ENCODE measurements at places on chromosomes 16 and 17.
A peak's percentile ranks its signal among the peaks of the same experiment; 100 is the strongest.

- no peak for DNase-seq
These were observed 18.9 kb upstream of the CACNA1H start for GRCh38 chr16:1133810-1134520.

DNA sequence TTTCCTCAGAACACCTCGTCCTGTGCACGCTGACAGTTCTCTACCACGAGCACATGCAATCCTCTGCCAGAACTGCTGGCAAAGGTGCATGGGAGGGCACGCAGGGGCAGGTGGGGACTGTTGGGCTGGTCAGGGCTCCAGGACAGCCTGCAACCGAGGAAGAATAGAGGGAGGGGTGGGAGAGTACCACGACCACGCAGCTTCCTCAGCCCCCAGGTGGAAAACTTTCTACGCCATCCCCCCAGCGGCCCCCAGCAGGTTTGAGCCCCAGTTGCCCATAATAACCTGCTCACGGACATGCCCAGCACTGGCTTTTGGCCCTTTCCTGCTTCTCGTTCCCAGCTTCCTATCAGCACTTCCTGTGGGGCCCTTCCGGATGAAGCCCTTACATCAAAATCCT, 199.3 kb downstream of the C16orf95 start:
- no peak for DNase-seq

GRCh38 chr16:27333549-27333948, 19.8 kb downstream of the IL4R start:
- DNase-seq, result no peak

DNA sequence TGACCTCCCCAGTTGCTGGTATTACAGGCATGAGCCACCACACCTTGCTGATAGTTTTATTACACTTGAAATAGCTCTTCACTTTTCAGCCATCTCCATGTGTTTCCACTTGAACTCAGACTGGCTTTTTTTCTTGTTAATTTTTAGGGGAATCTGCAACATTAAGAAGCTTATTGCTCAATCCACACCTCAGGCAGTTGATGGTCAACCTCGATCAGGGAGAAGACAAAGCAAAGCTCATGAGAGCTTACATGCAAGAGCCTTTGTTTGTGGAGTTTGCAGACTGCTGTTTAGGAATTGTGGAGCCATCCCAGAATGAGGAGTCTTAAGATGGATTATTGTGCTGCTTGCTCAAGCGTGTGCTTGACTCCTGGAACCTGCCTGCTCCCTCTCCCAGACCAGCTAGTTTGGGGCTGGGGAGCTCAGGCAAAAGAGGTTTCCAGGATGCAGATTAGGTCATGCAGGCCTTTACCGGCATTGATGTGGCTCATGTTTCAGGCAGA, 8.6 kb downstream of the ZNHIT3 start:
- no peak for DNase-seq

- no peak for DNase-seq
These were observed 20.1 kb upstream of the IRF8 start for GRCh38 chr16:85878875-85879274.

DNA sequence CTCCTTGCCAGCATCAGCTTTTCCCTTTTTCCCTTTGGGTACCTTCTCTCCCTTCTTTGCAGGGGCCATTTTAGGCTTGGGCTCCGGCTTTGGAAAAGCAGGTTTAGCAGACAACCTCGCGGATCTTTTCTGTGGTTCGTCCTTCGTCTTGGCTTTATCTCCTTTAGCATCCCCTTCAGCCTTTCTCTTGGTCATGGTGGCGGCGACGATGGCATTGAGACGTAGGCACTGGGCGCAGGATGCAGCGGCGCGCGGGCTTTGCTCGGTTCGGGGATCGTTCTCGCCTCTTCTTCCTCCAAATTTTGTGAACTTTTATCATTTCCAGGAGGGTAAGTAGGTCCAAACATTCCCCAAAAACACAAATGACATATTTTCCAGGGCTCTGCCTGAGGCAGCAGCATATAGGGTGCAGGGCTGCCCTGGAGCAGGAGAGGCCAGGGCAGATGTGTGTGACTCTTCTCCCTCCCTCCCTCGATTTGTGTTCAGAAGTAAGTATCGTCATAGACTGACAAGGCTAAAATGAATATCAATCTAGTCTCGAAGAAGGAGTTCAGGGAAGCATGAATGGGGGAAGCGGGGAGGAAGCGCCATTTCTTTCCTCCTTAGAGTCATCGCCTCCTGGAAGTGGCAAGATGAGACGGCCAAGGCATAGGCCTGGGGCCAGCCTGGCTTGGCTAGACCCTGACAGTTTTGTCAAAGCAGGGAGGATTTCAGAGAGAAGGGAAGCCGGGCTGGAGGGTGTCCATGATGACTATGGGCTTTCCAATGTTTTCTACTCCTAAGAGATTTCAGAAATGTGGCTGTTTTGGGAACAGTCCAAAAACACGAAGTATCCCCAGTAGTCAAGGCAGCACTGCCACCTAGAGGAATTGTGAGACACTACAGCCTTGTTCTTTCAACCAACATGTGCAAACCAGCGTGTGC, 13.2 kb downstream of the CHCT1 start:
- DNase-seq, result peak; percentile 93

- DNase-seq, result no peak
These were observed 42.3 kb downstream of the CRLF3 start for GRCh38 chr17:30782206-30782605.

DNA sequence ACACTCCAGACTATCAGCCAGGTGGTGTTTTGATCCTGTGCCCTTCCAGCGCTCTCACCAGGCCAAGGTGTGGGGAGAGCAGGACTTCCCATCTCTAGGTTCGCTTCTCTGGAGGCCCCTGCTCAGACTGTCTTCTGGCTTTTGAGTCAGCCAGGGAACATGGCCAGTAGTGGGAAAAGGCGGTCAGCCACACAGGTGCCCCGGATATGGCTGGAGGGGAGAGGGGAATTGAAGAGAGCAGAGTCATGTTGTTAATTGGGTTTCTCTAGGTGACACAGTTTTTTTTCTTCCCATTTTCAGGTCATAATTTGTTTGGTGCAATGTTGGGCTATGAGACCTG, 1.5 kb downstream of the MINK1 start:
- DNase-seq, result no peak

DNA sequence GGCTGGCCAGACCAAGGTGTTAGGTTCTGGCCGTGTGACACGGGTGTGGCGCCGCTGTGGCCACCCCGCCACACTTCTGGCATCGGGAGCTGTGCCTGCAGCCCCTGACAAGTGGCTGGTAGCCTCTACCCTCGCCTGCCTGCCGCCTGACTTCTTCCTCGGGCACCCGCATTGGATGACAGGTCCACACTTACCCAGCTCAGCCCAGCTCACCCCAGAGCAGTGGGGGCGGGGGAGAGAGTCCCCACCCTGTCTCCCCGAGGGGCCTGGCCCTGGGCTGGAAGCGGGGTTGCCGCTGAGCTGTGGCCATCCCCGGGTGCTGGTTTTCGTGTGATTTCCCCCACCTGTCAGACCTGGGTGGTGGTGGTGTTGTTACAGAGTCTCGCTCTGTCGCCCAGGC, 53.9 kb upstream of the ACSF3 start:
- DNase-seq, result no peak

DNA sequence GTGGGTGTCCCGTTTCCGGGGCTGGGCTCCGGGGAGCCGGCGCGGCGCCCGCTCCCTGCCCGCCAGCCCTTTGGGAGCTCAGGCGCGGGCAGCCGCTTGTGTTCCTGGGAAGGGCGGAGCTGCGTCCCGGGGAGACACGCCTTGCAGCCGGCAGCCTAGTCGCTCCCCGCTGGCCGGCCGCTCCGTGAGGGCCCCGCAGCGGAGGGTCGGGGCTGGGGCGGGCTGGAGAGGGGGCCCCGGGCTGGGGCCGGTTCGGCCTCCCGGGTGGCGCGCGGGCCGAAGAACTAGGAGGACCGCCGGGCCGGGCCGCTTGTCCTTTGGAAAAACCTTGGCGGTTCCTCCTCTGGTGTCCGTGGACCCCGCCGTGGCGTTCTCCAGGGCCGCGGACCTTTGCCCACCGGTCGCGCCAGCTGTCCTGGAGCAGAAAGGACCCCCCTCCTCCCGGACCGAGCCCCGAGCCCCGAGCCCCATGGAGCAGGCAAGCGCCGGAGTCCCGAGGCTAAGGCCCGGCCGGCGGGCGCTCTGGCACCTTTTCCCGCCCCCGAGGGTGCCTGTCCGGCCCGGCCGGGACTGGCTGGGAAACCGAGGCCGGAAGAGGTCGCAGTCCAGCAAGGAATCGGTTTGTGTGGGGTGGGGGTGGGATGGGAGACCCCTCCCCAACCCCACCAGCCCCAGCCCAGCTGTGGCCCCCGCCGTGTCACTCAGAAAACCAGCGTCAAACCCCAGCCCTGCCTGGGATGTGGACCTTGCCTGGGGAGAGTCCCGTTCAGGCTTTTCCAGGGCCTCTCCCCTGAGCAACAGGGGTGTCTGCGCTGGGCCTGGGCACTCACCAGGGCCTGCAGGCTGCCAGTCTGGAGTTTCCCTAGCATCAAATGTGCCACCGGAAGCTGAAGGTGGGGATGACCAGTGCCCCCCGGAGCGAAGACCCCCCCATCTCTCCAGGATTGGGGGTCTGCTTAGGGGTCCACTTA, 6.8 kb upstream of the TBC1D3B start:
- peak; percentile 83 for DNase-seq

DNA sequence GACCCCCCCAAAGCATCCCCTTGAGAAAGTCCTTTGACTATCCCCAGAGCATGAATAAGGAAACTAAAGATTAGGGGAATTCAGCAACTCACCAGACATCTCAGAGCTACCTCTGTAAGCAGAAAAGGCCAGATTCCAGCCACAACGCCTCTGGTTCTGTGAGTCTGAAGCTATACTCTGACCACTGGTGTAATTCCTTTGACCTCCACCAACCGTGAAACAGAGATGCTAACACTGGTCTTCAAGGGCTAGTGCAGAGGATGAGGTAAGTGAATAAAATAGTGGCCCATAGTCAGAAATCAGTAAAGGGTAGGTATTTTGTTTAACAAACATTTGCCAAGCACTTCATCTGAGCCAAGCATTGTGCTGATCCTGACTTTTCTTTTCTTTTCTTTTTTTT, 353.4 kb downstream of the NPIPA8 start:
- DNase-seq, result no peak

- no peak for DNase-seq
These were observed 787 bp downstream of the CDH11 start for GRCh38 chr16:65120831-65121721.

GRCh38 chr16:56227936-56228335, 36.6 kb downstream of the GNAO1 start:
- DNase-seq, result no peak

DNA sequence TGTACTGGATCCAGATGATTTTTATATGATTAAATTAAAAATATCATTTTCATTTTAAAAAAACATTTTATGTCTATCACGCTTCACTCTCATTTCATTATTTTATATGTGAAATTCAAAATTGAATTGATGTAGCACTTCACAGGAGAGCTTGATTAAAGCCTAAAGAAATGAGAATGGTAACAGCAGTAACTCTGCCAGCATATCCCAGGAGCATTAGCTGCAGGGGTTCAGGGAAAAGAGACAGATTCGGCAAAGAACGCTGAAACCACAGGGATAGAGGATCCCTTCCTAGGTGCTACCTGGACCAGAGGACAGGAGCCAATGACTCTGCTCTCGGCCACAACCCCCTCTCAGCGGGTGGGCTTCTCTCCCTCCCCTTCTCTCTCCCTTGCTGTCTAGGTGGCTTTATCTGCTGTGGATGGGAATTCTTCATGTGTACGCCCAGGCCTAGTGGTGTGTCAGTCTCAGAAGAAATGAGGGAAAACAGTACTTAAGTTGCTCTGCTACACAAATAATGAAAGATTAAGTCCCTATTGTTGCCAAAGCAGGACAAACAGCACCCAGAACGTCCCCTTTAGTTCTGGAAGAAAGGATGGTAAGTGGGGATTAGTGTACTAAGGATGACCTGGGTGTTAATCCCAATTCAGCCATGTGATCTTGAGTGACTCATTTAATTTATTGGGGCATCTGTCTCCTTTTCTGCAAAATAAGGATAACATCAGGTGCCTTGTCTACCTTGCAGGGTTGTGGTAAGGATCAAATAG, 123.3 kb downstream of the CDK5R1 start:
- DNase-seq, result no peak

DNA sequence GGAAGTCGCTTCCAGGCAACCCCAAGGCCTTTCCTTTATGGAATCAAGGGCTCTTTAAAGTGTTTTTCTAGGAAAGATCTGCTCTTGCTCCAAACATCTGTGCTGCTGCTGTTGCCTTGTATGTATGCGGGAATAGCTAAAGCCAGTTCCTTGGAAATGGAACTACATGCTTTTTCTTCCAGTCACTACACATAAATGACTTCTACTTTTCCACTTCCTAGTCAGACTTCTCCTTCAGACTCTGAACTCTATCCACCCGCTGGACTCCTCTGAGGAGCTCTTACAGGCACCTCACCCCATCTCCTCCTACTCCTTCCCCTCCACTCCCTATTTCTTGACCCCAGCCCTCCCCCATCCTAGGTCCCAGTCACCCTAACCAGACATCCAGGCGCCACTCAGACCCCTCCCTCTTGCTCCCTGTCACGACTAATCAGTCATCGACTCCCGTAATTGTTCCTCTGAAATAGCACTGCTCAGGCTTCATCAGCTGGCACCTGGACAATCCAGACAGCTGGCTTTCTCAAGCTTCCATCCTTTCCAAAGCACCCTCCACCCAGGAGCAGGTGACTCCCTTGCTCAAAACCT, 15.0 kb upstream of the PEMT start:
- no peak for DNase-seq

GRCh38 chr17:29126268-29126930, 53.8 kb downstream of the MYO18A start:
- DNase-seq, result no peak

DNA sequence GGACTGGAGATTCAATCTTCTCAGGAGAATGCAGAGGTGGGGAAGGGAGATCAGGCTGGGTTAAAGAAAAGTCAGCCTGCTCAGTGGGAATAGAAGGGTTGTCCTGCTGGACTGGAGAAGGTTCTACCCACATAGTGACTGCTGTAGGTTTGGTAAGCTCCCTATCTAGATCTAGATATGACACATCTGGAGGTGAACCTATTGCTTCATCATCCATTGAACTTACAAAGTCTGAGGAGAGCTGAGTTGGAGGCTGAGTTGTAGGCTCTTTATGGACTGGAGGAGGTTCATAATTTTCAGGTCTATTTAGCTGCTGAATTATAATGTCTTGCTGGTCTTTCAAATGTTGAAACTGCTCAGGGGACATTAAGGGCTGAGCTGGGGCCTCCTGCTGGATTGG, 46.0 kb upstream of the NF1 start:
- no peak for DNase-seq

- no peak for DNase-seq
These were observed 42.6 kb downstream of the KLHDC4 start for GRCh38 chr16:87723226-87723623.

- no peak for DNase-seq
These were observed 8.9 kb downstream of the HID1 start for GRCh38 chr17:74963656-74964055.

All from T47D (cell line).